ENCODE measurements at places on chromosomes 2 and 18.

GRCh38 chr2:96683307-96683706 is 40.7 kb downstream of the FER1L5 start:
- DNase-seq = no peak

GRCh38 chr2:176161825-176162626 is 4.9 kb downstream of the HOXD3 start:
- no peak for DNase-seq

- DNase-seq = no peak
Measured at GRCh38 chr2:135009339-135009738, 37.9 kb downstream of the MAP3K19 start.

GRCh38 chr2:27398962-27399361 is 10.4 kb downstream of the PPM1G start:
- DNase-seq = no peak

DNA sequence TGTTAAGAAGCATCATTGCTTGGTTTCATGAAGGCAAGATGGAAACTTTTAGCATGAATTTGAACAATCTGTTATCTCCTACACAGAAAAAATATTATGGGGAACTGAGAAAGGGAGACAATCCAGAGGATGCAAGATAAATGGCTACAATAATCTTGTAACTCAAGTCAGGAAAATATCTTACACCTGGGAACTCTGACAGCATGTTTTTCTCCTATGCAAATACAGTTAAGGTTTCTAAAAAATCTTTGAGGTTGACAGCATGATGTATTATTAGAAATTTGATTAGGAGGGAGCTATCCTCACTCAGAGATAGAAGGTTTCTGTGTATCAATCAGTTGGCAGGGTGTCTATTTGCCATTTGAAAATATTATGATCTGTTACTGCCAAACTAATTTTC is 75.6 kb downstream of the GPD2 start:
- DNase-seq = no peak

- no peak for DNase-seq
Measured at GRCh38 chr2:226561962-226562361, 237.7 kb downstream of the IRS1 start.

- no peak for DNase-seq
Measured at GRCh38 chr18:71168557-71169145, 879.8 kb downstream of the SOCS6 start.

DNA sequence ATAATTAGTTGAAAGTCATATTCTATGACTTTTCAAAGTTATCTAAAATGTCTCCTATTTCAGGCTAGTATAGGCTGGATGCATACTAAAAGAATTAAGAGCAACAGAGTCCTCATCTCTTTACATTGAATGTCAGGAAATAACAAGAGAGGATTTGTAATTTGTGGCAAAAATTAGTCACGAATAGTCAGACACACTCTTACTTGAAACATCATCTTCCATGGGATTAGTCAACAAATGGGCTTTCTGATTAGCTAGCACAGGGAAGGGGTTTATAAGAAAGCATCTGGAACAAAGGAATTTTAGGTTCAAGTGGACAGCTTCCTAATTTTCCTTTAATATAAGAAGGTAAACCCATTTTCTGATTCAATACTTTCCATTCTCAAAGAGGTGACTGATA is 330.3 kb upstream of the MEX3C start:
- DNase-seq = no peak

GRCh38 chr18:73461780-73462059 is 593.9 kb upstream of the NETO1 start:
- no peak for DNase-seq

- no peak for DNase-seq
Measured at GRCh38 chr2:159146996-159147666, 139.4 kb downstream of the WDSUB1 start.

GRCh38 chr2:120828829-120829632 is 93.4 kb downstream of the GLI2 start:
- DNase-seq = no peak

- no peak for DNase-seq
Measured at GRCh38 chr2:55136138-55136541, 85.9 kb upstream of the RTN4 start.
